Forelimb muscle (tissue), 1 donor: ENCODE measurements at places on chromosomes 7 and 10. TPM values are rescaled to one million over a fixed set of nuclear protein-coding genes. Genes with fewer than 3 reads are reported as not detected.

Gene NANOS1
- 6.7 TPM for polyA plus RNA-seq

GRCh38 chr7:148633761-148634160, 43.2 kb downstream of the C7orf33 start:
- DNase-seq, result no peak

- DNase-seq, result no peak
Measured at GRCh38 chr7:120677535-120677934, 180.4 kb downstream of the TSPAN12 start.

DNA sequence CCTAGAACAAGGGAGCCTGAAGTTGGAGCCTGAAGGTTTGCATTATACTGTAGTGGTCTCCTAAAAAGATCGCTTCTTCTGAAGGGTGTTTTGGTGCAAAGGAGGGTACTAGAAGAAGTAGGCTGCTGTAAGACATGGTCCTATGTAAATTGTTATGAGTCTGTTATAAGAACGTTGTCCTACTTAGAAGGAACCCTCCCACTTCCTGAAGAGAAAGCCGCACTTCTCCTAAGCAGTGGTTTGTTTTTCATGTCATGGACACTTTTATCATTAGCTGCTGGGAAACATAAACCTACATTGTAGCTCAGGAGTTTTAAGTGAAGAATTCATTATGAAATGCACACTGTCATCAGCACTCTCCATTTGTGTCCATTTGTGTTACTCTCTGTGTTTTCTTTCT, 129.1 kb upstream of the ITGB1 start:
- DNase-seq, result no peak

Gene OPN1SW
- polyA plus RNA-seq, result 2.0 TPM

Gene PLXDC2
- 30.7 TPM for polyA plus RNA-seq

Gene ZNF117
- 18.9 TPM for polyA plus RNA-seq

Gene PILRA
- polyA plus RNA-seq, result 2.6 TPM
